ENCODE measurements at places on chromosomes 3 and 15.

GRCh38 chr3:69099576-69099975 lies 14.8 kb downstream of the ARL6IP5 start:
- DNase-seq = no peak

GRCh38 chr3:136712941-136713340 lies 39.2 kb downstream of the STAG1 start:
- DNase-seq = no peak

DNA sequence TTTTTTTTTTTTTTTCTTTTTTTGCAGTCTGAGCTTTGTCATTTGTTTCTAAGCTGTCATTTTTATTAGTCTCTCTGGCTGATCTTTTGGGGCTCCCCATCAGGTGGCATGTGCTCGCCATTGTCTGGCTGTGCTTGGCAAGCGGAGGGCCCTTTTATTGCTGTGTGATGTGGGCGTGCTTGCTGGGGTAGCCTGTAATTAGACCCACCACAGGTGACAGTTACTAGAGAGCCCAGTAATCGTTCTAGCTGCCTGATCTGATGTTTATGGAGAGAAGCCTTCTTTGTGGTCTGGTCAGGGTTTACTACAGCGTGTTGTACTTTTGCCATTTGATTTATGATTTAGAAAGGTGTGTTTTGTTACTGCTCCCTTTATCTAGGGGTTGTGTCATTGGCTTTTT lies 179.9 kb downstream of the MCTP2 start:
- no peak for DNase-seq

DNA sequence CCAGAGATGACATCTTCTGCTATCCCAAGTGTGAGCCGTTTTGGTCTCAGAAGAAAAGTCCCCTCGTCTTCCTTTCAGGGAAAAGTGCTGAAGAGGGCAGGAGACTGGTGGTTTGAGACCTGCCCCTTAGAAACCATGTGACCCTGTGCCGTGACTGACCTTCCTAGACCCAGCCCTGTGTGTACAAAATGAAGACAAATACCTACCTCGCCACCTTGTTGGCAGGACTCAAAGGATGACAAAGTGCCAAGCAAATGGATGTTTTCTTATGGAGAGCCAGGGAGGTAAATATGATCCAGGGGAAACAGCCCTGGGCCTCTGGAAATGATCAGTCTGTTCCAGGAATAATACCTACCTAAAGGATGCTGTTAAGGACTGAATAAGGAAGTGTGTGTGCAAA lies 41.3 kb downstream of the FAM174B start:
- peak; percentile 87 for DNase-seq

DNA sequence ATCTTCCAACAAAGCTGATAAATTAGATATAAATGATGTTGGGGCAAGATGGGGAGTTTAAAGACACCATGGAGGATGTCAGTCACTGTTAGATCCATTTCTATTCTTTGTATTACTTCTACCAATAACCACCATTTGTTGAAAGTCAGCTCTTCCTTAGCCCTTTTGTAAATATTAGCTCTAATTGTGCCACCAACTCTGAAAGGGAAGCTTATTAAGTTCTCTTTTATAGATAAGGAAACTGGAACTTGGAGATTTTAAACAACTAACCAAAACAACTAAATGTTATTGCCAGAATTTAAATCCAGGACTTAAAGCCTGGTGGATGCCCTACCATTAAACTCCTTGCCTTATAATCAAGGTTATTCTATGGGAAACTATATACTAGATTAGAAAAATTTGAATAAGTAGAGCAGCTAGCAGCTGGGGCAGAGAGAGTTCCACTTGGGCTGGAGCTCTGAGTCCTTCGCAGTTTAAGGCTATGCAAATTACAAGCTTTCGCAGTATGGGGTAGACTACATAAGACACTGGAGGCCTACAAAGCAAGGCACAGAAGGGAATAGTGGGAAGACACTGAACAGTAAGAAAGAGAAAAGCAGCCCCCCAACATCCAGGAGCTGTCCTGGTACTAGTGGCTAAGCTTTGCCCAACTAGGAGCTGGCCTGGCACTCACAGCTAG lies 52.6 kb downstream of the TM4SF18 start:
- no peak for DNase-seq
